ENCODE measurements at places on chromosomes 2 and 18. TPM values are rescaled to one million over a fixed set of nuclear protein-coding genes. Genes with fewer than 3 reads are reported as not detected.

Gene LCT
- total RNA-seq, result not detected

Gene CPLX4
- not detected for total RNA-seq

Gene TEKT4
- total RNA-seq, result not detected

Gene GNAL
- 4.3 TPM for total RNA-seq

Gene FBXO48
- 1.8 TPM for total RNA-seq

Gene PLB1
- 4.2 TPM for total RNA-seq

Gene GALNT1
- 74.5 TPM for total RNA-seq

Gene USP40
- total RNA-seq, result 47.6 TPM

Gene DYSF
- 37.7 TPM for total RNA-seq

Gene HAAO
- 6.4 TPM for total RNA-seq

Gene LIMS3
- total RNA-seq, result 3.1 TPM

Gene CNDP1
- not detected for total RNA-seq

Gene FASTKD1
- total RNA-seq, result 31.2 TPM

Gene GCKR
- not detected for total RNA-seq

Gene M1AP
- 1.4 TPM for total RNA-seq

Gene C1GALT1C1L
- 0.35 TPM for total RNA-seq

GRCh38 chr18:73933685-73934084, 213.9 kb downstream of the FBXO15 start:
- DNase-seq, result no peak

DNA sequence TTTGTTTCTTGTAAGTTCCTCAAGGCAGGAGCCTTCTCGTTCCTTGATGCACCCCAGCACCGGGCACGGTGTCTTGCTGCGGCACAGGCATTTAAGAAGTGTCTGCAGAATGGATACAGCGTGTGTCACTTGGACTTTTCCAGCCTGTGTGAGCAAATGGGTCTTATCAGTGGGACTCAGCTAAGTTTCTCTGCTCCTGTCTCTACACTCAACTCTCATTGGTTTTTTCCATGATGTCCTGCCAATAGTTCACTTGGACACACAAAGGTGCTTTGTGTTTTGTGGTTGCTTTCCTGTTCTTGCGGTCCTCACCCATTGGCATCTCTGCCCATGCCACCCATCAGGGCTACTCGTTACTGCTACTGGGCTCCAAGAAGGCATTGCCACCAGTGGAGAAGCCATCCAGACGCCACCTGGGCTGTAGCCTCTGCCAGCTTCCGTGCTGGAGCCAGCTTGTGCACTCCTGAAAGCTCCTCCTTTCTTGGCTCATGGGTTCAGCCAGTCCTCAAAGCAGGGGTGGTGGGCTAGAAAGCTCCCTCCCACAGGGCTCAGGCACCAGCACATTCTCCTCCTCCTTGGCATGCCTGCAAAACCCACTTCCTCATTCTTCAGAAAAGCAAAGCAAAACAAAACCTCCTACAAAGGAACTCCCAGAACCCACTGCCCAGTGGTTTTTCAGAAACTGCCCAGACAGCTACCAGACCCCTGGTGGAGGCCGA, 41.4 kb downstream of the IL1R2 start:
- peak; percentile 83 for DNase-seq

- DNase-seq, result no peak
These were observed 25.5 kb downstream of the B4GALT6 start for GRCh38 chr18:31658670-31659575.

GRCh38 chr2:165535471-165535870, 66.0 kb downstream of the CSRNP3 start:
- no peak for DNase-seq

DNA sequence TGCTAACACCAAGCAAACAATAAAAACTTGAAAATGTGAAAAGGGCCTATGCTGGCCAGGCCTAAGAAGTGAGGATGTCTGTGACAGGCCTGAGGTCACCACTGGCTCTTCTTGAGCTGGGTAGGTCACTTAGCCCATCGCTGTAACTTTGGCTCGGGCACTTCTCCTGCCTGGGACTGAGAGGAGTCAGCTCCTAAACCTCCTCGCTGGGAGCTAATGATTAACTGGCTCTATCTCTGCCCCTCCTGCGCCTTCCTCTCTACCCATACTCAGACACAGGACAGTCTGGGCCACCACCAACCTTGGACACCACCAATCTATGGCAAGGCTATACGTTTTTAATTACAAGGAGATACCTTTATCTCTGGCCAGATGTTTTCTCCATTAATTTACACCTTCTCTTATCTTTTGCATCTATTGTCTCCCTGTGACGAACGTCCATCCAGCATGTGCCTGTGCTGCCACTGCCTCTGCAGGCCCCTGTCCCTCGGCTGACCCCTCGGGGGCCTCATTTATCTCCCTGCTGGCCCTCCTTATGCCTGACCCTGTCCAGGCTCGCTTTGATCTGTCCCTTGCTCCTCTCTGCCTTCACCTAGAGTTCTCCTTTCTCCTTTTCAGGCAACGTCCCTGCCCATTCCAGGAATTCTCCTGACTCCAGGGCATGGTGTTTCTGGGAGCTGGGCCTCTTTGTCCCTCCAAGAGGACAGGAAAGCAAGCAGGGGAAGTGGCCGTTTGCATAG, 149.1 kb upstream of the GATA6 start:
- DNase-seq, result no peak

- no peak for DNase-seq
These were observed 186.8 kb upstream of the RND3 start for GRCh38 chr2:150674283-150674682.

DNA sequence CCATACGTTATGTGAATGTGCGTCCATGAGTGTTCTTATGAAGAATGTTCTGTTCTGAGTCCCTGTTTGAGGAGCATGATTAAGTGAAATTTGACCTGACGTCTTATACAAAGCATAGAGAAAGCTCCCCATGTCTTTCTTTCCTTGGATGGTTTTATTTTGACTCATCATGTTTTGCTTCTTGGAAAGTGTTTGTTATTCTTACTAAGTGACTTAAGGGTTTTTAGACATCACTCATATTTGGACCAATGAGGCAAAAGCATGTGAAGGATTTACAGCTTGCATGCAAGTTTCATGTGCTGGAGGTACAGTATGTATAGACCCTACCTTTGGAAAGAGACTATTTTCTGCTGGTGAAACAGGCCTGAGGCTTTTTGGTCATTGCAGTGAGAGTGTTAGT, 33.5 kb upstream of the ZEB2 start:
- DNase-seq, result no peak

- DNase-seq, result no peak
These were observed 231.2 kb upstream of the CYP26B1 start for GRCh38 chr2:72378753-72379348.

DNA sequence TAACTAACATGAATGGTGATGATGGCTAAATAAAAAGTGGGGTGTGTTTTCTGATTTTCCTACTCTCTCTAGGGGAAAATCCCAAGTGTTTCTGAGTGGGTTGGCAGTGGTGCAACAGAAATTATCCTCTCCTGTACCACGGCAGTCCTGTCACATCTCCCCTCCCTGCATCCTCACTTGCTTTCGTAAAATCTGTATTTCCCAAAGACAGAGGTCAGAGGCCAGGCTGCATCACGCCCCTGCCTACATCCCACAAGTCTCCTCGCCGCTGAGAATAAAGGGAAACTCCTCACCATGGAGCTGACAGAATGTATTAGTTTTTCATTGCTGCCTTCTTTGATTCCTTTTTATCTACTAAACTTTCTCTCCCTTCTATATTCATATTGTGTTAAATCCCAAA, 13.1 kb downstream of the FBLN7 start:
- no peak for DNase-seq

DNA sequence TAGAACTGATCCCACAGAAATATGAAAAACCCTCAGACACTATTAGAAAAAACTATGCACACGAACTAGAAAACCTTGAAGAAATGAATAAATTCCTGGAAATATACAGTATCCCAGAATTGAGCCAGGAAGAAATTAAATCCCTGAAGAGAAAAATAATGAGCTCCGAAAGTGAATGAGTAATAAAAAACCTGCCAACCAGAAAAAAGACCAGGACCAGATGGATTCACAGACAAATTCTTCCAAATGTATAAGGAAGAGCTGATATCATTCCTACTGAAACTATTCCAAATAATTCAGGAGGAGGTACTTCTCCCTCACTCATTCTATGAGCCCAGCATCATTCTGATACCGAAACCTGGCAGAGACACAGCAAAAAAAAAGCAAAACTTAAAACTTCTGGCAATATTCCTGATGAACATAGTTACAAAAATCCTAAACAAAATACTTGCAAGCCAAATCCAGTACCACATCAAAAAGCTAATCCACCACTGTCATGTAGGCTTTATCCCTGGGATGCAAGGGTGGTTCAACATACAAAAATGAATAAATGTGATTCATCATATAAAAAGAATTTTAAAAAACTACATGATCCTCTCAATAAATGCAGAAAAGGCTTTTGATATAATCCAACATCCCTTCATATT, 1397.6 kb upstream of the DDX18 start:
- no peak for DNase-seq

GRCh38 chr2:185833864-185834263, 95.3 kb downstream of the FSIP2 start:
- DNase-seq, result no peak

DNA sequence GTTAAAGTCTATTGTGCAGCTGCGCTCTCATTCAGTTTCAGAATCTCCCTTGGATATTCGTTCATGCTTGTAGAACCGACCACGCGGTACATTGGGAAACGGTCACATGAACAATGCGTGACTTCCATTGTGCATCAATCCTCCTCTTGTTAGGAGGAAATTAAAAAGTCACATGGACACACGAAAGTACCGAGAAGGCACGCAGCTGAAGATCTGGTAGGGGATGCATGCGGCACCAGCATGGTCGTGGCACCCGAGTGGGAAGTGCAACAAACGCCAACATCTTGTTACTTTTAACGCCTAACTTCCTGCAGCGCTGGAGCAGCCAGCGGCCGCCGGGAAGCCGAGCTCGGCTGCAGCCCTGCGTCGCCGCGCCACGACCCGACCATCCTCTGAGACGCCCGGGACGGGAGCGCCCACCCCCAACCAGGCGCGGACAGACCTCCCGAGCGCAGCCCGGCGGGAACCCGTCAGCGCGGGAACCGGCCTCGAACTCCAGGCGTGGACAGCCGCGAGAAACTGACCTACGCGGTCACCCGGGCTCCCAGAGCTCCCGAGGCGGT, 412 bp downstream of the OSBPL1A start:
- DNase-seq, result no peak

- DNase-seq, result no peak
These were observed 38.9 kb upstream of the GREB1L start for GRCh38 chr18:21203126-21203525.

DNA sequence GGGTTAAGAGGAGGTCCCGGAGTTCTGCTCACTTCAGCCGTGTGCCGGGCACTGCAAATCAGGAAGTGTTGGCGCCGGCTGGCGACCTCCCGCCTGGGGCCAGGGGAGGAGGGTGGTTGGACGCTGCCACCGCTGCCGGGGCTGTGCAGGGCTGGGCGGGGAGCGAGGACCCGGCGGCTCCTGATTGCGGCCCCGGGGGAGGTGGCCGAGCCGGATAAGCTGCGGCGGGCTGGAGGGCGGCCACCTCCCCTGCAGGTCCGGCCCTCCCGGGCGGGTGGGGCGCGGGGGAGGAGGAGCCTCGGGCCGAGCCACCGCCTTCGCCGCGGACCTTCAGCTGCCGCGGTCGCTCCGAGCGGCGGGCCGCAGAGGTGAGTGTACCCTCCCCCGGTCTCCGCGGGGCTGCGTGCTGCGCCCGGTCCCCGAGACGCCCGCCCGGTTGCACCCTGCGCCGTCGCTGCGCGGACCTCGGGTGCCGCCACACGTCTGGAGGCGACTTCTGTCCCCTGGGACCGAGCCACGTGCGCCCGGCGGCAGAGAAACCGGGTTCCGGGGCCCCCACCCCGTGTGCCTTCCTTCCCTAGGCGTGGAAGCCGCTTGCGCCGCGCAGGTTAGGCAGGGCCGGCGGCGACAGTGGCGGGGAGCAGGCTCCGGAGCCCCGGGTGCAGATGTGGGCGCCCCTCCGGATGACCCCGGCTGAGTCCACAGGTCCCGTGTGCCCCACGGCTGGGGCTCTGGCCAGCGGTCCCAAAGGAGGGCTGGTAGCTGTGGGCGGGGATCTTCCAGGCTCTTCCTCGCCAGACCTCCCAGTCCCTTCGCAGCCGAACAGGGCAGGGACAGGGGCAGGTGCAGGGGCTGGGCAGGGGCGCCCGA, at the start of gene STEAP3:
TSS of gene STEAP3 (plus strand) at position 314 of the 870 bp plus-strand sequence. CDS start 7,179 bp downstream, outside the sequence.
- peak; percentile 87 for DNase-seq

- DNase-seq, result no peak
These were observed 399.8 kb downstream of the TMEM182 start for GRCh38 chr2:103161456-103162289.

DNA sequence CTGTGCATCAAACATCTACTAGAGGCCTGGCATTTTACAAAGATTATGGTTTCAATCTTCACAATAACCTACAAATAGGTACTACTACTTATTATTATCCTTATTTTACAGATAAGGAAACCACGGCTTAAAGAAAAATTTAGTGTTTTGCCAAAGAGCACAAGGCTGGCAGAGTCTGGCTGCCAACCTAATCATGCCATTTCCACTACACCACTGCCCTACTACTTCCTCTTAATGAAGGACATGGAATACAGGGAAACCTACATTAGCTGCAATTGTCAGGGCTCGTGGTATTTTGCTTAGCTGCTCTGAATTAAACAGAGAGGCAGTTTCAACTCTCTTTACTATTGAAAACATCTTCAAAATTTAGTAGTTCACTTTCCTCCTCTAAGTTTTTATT, 5.9 kb downstream of the MBOAT2 start:
- no peak for DNase-seq

- no peak for DNase-seq
These were observed 204.8 kb downstream of the SLC39A10 start for GRCh38 chr2:195861821-195862220.

- no peak for DNase-seq
These were observed 4.4 kb downstream of the CTIF start for GRCh38 chr18:48543228-48543627.

DNA sequence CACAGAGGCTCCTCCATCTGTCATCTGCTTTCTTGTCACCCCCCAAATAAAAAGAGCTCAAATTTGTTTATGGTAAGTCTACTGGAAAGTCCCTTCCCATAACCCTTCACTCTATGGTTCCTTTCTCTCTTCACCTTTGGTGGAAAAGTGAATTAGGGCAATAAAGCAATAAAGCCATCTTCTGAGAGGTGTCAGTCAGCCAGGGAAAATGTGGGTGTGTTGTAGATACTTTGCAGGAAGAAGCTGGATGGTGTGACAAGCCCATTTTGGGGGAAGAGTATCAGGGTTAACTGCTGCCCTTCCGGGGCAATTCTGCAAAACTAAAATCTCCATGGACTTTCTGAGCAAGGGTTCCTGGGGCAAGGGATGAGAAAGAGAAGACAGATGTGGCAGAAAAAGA, 197.9 kb downstream of the SH3BP4 start:
- DNase-seq, result no peak

- DNase-seq, result no peak
These were observed 242.1 kb downstream of the TMX3 start for GRCh38 chr18:68472701-68473295.

GRCh38 chr2:157333304-157334047, 7.9 kb upstream of the ERMN start:
- no peak for DNase-seq

DNA sequence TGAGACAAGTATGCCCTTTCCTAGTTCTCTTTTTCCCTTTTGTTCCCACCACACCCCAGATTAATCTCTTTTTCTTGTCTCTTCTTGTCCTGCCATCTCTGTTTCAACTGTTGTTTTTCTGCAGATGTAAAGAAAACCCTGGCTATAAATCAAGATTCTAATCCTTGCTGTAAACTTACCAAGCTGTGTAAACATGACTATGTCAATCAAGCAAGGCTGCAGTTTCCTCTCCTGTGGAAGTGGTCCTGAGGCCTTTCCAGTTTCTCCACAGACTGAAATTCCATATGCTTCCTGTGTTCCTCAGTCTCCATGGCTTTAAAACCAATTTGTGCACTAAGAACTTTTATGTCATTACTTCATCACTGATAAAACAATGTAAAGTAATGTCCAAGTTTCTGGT, 288.8 kb upstream of the PIK3C3 start:
- DNase-seq, result no peak

Data from upper lobe of right lung (tissue), 1 donor.